ENCODE measurements at places on chromosomes 7 and 10.

- DNase-seq, result no peak
These were observed 233.8 kb downstream of the LRRN3 start for GRCh38 chr7:111324776-111325175.

DNA sequence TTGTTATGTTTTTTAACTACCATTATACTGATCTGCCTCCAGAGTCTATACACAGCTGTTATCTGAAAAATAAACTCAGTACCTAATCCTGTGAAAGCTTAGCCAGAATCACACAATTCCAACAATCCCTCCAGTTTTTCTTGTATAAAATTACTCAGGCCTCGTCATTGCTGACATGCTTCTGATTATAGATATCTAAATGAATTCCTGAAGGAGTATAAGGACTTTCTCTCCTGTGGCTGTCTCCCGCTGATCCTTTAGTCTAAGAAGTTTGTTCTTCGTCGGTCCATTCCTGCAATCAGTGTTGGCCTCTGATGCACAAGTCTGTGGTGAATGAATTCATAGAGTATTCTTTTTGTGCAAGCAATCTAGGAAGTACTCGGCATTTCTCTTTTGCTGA, 288.9 kb upstream of the SEMA3C start:
- DNase-seq, result no peak

DNA sequence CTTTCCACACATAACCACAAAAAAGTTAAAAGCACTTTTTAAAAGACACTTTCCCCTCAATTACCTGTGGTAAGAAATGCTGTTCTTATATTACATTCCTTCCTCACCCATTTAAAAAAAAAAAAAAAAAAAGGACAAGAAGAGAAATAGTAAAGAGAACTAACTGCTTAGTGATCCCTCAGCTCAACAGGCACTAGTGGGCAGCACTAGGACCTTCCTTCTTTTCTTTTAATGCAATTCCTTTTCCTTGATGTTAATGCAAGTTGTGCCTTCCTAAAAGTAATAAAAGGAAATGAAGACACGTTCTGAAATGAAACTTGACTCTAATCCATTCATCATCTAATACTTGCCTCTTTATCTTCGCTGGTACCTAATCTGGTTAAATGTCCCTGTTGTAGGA, 189.7 kb downstream of the TCF7L2 start:
- DNase-seq, result no peak

DNA sequence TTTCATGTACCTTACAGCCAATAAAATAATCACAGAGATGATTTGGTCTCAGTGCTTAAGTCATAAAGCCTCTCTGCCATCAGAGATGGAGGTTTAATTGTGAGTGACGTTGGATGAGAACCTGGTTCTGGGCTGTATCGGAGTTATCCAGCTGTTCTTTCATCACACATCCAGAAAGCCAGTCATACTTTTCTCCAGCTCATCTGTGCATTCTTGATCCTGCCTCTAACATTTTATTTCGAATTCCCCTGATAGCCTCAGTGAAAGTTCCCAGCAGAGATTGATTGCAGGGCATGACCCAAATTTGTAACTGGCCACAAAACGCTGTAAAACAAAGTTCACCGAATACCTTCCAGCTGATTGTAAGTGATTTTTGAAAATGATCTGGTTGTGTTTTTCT, 212.6 kb upstream of the HABP2 start:
- DNase-seq, result no peak

- DNase-seq, result peak; percentile 52
These were observed at the start of gene MSRB2 for GRCh38 chr10:23095404-23095965. Gene MSRB2 (plus strand): TSS chr10:23095579. CDS start chr10:23095609, 30 bp downstream.

DNA sequence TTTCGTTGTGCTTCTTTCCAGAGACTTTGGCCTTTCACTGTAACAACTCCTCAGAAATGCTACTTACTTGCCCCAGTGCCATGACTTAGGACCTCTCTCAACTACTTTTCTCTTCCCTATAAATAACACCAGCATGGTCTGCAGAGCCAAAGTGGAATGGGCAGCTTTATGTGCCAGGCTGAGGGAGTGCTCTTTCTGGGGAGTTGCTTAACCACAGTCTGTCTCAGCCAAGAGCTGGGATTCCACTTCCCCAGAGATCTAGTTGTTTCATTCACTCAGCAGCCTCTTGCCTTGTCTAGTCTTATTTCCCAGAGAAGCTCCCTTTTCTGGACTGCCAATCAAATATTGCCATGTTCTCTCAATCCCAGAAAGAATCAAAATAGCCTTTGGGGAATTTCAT, 912.2 kb downstream of the GRID1 start:
- no peak for DNase-seq

GRCh38 chr10:104678658-104679057, 37.6 kb downstream of the SORCS3 start:
- no peak for DNase-seq

DNA sequence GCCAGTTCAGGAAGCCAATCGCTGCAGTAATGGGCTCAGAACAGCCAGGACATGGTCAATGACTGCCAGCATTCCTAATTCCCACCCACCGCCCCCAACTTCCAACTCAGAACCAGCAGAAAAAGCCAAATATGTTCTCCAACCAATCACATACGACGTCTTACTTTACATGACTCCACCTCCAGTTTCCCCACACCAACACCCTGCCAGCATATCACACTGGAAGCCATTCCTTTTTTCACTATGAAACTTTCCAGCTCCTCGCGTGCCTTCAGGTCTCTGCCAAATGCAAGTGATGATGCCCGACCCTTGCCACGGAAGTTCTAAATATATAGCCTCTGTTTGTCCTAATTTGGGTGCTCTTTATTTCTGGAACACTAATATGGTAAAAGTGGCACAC, 12.5 kb downstream of the NPS start:
- DNase-seq, result no peak

DNA sequence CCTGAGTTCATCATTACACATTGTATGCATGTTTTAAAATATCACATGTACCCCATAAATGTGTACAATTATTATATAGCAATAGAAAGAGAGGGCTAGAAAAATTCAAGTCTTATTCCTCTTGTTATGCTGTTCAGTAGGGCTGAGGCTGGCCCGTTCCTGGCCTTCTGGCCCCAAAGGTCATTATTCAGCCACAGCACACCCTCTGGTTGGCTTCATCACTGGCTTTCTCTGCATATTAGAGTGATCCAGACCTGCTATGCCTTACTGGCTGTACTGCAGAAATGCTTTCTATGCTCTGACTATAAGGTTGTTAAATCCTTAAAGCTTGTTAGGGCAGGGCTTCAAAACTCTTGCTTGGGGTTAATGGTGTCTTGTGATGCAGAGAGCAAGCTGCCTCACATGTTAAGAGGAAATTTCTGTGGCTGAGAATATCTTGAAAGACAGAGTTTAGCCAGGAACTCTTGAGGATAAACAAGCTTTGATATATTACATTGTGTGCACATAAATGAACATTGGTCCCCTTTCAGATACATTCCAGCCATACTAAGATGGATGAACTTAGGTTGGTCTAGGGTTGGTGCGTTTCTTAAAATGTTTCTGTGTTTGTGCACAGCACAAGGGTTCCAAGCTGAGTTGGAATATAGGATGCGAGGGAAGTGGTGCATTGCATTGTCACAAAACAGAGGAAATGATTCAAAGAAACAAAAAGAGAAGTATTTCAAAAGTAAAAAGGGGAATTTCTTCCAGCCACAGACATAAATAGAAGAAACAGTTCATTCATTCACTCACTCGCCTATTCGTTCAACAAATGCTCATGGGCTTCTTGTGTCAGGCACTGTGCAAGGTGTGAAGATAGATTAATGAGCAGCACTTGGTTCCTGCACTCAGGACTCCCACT, 61.6 kb upstream of the WDR11 start:
- no peak for DNase-seq

DNA sequence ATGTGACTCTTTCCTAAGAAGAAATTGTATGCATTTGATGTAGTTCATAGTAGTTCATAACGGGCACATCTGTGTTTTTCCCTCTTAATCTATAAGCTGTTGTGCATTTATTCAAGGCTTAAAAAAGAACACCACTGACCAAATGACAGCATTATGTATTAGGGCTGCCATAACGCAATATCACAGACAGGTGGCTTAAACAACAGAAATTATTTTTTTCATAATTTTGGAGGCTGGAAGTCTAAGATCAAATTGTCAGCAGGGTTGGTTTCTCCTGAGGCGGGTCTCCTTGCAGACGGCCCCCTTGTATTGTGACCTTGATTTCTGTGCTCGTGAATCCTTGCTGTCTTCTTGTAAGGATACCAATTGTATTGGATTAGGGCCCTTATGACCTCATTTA, 627 bp upstream of the SSMEM1 start:
- no peak for DNase-seq

DNA sequence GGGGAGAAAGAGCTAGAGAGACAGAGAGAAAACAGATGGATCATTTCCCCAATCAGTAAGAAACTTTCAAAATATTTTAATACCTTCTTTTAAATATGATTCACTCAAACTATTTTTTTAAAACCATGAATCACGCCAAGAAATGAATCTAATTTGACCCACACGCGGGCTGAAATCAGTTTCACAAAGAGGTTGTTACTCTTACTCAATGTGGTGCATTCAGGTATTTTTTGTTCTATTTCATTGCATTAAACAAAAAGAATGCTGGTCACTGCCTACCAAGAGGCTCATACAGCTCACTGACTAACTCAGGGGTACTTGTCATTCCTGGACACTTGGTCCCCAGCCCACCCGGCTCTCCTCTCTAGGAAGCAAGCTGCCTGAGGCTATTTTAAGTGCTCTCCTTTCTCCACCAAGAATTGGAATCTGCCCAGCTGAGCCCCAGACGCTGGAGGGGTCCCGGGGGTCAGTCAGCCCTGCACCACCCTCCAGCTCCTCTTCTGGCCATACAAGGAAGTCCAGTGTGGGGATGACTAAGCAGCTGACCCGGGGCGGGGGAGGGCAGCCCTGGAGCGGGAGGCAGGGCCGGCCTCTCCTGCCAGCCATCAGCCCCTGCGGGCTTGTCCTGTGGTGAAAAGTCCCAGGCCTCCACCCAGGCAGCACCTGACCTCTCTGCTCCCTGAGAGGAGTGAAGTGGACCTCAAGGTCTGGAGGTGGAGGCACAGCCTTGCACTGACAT, 21.7 kb upstream of the PFKP start:
- DNase-seq, result no peak

Data from Panc1 (cell line).